ENCODE measurements at places on chromosomes 3 and 15.

DNA sequence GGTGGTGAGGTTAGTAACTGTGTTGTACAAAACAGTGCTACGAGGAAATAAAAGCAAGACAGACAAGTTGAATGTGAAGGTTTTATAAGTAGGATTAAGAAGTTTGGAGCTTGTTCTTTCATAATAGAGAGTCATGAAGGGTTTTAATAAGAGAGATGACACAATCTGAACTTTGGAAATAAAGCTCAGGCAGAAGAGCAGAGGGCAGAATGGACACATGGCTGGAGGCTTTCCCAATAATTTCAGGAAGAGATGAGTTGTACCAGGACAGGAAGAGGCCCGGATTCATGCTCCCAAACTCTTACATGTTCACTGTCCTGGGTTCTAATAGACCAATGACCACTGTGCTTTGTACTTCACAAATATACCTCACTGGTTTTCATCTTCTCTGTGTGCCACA lies 194.8 kb downstream of the SLC9A9 start:
- DNase-seq, result no peak

GRCh38 chr3:98010194-98010882 lies 24.8 kb downstream of the GABRR3 start:
- no peak for DNase-seq

GRCh38 chr15:53862386-53862785 lies 102.9 kb upstream of the WDR72 start:
- DNase-seq, result no peak

- DNase-seq, result no peak
Measured at GRCh38 chr3:13612829-13613228, 63.9 kb downstream of the FBLN2 start.

DNA sequence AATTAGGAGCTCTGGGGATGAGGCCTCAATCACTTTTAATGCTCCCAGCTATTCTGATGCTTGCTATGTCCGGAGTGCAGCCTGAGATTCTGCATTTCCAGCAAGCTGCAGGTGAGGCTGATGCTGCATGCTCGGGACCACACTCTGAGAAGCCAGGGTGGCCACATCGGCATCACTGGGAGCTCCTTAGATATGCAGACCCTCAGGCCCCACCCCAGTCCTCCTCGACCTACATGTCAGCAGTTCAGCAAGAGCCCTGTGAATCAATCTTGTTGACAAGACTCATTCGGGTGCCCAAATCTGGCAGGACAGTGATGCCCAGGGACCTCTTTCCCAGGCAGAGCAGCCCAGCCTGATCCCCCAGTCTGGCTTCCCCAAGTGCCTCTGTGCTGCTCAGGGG lies 44.1 kb upstream of the LCTL start:
- no peak for DNase-seq

DNA sequence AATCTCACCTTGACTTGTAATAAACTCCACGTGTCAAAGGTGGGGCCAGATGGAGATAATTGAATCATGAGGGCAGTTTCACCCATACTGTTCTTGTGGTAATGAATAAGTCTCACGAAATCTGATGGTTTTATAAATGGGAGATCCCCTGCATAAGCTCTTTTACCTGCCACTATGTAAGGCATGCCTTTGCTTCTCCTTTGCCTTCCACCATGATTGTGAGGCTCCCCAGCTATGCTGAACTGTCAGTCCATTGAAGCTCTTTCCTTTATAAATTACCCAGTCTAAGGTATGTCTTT lies 45.5 kb downstream of the SUCNR1 start:
- no peak for DNase-seq

GRCh38 chr15:59160880-59161593 lies 45.6 kb upstream of the LDHAL6B start:
- no peak for DNase-seq

- DNase-seq, result no peak
Measured at GRCh38 chr3:18771931-18772330, 346.8 kb upstream of the SATB1 start.

GRCh38 chr3:58452176-58452575 lies 18.5 kb upstream of the PDHB start:
- DNase-seq, result no peak

GRCh38 chr3:35648347-35648746 lies 9.0 kb downstream of the ARPP21 start:
- DNase-seq, result no peak
